Mammary epithelial cell (primary cell): ENCODE measurements at places on chromosomes 11 and 22. TPM values are rescaled to one million over a fixed set of nuclear protein-coding genes. Genes with fewer than 3 reads are reported as not detected.

Gene B4GALNT4
- total RNA-seq: 1.5 TPM

Gene SLC22A6
- not detected in 2 replicates for total RNA-seq

Gene TMPRSS13
- under 0.01 TPM for total RNA-seq

Gene MB
- total RNA-seq: not detected in 2 replicates

Gene IL10RA
- total RNA-seq: not detected

Gene LPXN
- total RNA-seq: 3.2 and 8.7 TPM in 2 replicates

Gene RFPL2
- not detected for total RNA-seq

Gene ARFIP2
- 70.5 TPM for total RNA-seq

Gene CD3D
- not detected for total RNA-seq

Gene RIC3
- 12.0 TPM for total RNA-seq

Gene TMPRSS4
- 0.67 TPM for total RNA-seq

Gene MPZL2
- 48.6 and 92.3 TPM in 2 replicates for total RNA-seq

Gene IFITM10
- total RNA-seq: 32.3 TPM

Gene FJX1
- total RNA-seq: 51.9 and 53.8 TPM in 2 replicates

DNA sequence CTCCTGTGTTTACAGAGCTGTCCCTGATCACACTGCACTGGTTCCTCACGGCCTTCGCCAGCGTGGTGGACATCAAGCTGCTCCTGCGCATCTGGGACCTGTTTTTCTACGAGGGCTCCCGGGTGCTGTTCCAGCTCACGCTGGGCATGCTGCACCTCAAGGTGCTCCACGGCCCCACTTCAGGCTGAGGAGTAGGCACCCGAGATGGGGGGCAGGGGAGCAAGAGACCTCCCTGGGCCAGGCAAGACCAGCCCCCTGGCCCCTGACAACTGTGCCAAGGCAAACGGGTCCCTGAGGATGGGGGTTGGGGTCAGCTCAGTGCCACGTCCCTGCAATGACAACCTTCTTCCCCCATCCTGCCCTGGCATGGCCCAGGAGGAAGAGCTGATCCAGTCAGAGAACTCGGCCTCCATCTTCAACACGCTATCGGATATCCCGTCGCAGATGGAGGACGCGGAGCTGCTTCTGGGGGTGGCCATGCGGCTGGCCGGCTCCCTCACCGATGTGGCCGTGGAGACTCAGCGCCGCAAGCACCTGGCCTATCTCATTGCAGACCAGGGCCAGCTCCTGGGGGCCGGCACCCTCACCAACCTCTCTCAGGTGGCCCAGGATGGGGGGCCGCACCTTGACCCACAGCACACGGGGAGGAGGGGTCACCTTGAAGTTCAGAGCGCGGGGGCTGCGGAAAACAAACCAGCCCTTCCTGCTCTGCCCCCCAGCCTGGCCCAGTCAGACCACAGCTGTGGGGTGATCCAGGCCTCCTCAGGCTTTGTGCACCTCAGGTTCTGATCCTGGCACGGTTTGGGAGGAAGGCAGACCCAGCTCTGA lies 35.9 kb downstream of the SGSM3 start:
- no peak for DNase-seq

DNA sequence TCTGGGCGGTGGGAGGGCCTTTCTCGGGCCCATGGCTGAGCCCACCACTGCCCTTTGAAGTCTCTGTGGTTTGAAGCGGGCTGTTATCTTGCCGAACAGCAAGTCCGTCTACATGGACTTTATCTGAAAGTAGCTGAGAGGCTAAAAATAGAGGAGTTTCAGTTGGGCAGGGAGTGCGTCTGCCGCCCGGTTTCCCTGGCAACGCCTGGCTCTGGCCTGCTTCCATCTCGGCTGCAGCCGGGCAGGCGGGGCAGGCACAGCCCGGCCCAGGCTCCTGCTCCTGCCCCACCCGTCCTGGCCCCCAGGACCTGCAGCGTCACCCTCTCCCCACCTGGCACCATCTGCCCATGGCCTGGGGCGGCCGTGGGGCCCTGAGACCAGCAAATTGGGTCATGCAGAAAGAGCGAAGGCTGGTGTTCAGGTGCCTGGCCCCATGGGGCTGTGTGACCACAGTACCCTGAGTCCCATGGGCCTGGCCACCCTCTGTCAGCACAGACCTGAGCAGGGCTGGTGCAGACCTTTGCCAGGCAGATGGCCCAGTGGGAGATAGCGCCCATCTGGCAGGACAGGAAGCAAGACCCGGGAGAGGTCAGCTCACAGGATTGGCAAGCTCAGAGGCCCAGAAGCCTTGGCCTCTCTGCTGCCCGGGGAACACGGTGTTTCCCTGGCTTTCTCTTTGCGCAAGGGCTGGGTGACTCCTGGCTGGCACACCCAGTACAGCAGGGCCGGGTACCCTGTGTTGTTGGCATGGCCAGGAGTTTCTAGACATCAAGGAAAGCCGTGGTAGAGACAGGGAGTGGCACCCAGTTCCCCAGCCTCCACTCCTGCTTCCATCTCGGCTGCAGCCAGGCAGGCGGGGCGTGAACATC lies 79.1 kb upstream of the KCNQ1OT1 start:
- DNase-seq: peak; percentile 30

- no peak for DNase-seq
Observed at GRCh38 chr11:8794677-8795103, 112.1 kb downstream of the RPL27A start.

DNA sequence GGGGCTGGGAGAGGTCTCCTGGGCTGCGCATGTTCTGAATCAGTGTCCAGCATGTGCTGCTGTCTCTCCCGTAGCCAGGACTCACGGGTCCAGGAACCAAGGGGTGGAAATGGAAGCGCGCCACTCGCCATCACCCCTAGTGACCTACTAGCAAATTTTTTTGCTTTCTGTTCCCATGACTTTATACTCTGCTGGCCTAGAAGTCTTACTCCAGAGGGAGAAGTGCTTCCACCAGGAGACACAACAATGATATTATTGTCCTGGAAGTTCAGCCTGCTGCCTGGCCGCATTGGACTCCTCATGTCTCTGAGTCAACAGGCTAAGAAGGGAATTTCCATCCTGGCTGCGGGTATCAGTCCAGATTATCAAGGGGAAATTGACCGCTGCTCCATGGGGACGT lies 729.7 kb downstream of the BRD1 start:
- DNase-seq: no peak

DNA sequence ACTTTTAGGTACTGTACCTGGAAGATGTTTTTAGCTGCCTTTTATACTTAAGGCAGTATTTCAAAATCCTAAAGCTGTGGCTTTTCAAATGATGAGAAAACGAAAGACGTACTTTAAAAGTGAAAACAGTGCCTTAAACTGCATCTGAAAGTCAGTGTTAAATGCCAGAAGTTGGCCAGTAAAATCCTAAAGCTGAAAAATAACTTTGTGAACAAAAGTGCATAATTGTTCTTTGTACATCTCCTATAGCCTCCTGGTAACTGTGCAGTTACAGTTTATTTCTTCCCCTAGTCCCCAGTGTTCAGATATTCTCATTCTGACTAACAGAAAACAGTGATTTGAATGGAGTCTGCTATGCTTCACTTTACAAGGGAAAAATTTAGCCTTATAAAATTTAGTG lies 6.8 kb downstream of the EED start:
- DNase-seq: no peak

DNA sequence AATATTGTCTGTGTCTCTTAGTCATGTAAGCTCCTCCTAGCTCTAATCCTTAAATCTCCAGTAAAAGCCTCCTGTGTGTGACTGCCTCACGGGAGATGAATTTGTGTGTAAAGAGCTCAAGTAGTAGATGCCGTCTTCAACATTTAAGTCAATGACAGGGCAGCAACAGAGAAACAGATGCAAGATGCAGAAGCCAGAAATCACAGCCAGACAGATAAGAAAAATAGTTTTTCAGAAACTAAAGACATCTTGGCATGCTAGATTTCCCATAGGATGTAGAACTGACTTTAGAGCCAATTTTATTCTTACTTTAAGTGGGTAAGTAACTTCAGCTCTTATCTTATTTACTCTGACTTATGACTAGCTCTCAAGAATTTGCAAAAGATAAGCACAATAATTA lies 652.8 kb downstream of the KCNA4 start:
- no peak for DNase-seq

DNA sequence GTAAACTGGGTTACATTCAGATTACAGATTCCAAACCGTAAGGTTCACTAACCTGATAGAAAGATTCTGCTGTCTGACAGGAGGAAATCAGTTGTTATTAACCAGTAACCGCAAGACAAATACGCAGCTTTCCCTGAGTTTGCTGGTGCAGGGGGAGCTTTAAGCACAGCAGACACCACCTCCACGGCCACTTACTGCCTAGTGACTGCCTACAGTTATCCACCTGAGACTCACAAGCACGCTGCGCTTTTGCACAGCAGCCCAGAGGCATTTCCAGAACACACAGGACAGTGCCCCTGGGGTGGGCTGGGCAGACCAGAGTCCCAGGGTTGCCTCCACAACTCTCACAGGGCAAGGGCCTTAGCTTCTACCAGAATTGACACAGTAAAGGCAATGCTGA lies 90.9 kb downstream of the CTTN start:
- no peak for DNase-seq

DNA sequence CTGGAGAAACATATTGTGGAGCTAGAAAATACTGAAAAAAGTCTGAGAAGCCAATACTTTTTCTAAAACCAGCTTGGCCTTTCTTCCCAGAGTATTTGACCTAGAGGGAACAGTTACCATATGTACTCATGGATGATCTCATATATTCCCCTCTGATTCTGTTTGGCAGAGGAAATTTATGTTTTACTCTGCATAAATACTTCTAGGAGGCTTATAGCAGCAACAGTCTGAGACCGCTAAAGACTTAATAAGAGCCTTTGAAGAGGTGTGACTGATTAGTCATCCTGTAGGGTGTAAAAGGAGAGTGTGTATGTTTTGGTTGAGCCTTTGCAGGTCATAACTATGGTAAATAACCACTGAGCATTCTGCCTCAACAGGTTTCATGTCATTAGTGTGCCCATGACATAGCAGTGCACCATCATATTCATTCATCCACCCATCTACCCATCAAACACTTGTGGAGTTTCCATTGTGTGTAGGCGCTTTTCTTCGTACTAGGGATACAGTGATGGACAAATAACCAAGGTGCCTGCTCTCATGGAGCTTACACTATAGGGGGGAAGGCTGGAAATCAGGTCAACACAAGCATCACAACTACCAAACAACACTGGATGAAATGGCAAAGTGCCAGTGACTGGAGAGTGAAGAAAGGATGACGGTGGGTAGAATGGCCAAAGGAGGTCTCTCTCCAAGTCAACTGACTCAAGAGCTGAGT lies 44.5 kb downstream of the TRAF6 start:
- DNase-seq: peak; percentile 6

GRCh38 chr11:41784513-41785335 lies 325.3 kb upstream of the LRRC4C start:
- DNase-seq: peak; percentile 93

- DNase-seq: peak; percentile 92
Observed at GRCh38 chr11:96338910-96339705, 3.9 kb downstream of the MAML2 start.

GRCh38 chr11:83034673-83035014 lies 37.1 kb downstream of the RAB30 start:
- no peak for DNase-seq

DNA sequence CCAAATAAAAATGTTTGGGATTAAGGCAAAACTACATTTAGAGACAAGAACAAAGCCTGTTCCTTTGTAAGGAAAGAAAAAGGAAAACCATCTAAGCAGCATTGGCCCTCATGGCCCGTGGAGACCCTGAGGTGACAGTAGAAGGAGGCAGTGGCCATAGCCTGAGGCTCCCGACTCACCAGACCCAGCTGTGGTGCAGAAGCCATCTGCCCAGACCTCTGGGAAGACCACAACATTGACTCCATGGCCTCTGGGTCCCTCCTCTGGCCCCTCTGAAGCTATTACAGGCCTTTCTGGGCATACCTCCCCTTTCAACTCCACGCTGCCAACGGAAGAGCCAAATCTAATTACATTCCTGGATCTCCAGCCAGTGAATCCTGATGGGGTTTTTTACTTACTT lies 6.4 kb downstream of the PRAME start:
- no peak for DNase-seq

DNA sequence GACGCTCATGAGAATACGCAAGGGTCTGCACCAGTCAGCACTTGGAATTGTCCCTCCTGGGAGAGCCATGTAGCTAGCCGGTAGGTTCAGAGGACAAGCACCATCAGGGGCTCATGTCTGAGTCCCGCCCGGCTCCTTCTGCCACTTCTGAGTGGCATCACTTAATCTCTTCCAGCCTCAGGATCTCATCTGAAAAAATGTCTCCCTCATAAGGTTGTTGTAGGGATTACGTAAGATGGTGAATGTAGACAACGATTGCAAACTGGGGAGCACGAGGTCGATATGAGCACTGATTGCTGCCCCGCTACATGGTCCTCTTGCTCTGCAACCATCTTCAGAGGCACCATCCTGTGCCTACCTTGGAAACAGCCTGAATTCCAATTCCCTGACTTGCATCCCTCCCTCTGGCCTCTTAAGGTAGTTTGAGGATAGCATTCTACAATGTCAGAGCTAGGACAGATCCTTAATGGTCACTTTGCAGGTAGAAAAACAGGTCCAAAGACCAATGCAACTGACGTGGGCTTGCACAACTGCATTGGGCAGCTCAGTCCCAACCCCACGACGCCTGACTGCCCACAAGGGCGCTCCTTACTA lies 115.8 kb upstream of the TMEM45B start:
- DNase-seq: peak; percentile 21

DNA sequence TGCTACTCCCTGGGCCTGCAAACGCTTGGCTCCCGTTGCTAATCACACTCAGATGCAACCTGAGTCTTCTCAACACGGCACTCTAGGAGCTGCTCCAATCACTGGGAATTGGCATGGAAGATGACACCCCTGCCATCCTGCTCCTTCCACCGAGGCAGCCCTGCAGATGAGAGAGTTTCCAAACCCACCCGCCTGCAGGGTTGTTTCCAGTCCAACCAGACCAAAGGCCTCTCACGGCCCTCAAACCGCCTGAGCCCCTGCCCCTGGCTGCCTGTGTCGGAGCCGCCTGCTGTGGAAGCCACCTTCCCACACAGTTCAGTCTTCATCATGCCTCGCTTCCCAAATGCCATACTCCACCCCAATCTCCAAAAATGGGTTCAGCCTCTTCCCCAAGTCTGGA lies 36.8 kb upstream of the TP53I11 start:
- DNase-seq: no peak

DNA sequence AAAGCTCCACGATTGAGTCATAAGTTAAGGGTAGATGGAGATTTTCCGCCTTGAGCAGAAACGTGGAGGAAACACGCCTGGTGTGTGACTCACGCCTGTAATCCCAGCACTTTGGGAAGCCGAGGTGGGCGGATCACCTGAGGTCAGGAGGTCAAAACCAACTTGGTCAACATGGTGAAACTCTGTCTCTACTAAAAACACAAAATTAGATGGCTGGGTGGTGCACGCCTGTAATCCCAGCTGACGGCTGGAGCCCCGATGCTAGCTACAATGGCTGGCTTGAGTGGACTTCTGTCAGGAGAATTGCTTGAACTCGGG lies 17.3 kb upstream of the DGCR8 start:
- DNase-seq: peak; percentile 88

GRCh38 chr22:39967103-39967829 lies 7.1 kb downstream of the TMA7B start:
- peak; percentile 27 for DNase-seq

DNA sequence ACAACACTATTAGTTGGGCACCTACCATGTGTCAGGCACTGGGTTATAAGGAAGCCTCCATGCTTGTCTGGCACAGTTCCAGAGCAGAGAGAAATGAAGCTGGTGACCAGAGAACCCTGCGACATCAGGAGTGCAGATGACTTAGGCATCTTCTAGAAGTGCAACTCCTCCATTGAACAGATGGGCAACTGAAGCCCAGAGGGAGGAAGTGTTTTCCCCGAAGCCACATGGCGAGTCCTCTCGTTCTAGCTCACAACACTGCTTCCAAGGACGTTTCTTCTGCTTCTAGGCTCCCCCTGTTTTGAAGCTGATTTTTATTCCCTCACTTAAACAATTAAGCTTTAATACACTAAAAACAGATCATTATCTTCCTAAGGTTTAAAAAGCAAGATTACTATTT lies 109.8 kb upstream of the SYT13 start:
- no peak for DNase-seq

- DNase-seq: no peak
Observed at GRCh38 chr22:38257650-38258250, 15.1 kb downstream of the TMEM184B start.
